Esophagus squamous epithelium (tissue), 5 donors: ENCODE measurements at places on chromosomes 4 and X. TPM values are rescaled to one million over a fixed set of nuclear protein-coding genes. Genes with fewer than 3 reads are reported as not detected.

DNA sequence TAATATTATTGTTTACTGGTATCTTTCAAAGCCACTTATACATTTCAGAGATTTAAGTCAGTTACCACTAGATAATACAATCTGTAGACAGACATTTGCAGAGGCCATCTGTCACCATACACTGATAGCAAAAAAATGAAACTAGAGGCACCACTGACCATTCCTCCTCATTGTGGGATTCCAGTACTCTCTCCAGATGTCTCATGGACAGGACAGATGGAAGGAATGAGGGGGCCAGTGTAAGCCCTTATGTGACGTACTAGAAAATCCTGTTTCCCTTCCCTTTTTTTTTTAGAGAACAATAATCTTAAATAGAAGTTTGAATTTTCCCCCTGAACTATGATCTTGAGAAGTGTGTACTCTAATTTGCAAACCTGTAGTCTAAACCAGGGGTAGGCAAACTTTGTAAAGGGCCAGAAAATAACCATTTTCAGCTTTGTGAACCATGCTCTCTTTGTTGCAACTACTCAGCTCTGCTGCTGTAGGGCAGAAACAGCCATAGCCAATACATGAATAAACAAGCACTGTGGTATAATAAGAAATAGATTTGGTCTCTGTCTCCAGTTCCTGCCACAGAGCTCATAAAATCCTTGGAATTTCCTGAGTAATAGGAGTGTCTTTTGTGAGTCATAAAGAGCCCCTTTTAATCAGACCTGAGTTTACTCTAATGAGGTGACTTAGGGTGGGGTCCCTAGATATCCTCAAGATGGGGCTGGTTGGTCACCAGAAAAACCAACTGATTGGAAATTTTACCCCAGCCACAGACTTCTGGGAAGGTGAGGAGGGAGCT lies 90.4 kb downstream of the MOSPD2 start:
- H3K4me1 ChIP-seq, result no peaks in the 10 kb centered on the region
- no peak overlapping the region for H3K27ac ChIP-seq
- no peak for DNase-seq
- H3K27me3 ChIP-seq, result no peaks in the 10 kb centered on the region
- no peaks in the 10 kb centered on the region for H3K36me3 ChIP-seq
- H3K4me3 ChIP-seq, result no peak overlapping the region

- no peak overlapping the region for H3K4me3 ChIP-seq
- H3K36me3 ChIP-seq, result no peaks in the 10 kb centered on the region
- no peaks in the 10 kb centered on the region for H3K27me3 ChIP-seq
- no peaks in the 10 kb centered on the region for H3K4me1 ChIP-seq
Observed at GRCh38 chr4:5460106-5460801, 248.1 kb downstream of the EVC2 start.

- no peaks in the 10 kb centered on the region for H3K27me3 ChIP-seq
- H3K4me1 ChIP-seq, result peaks cover 19% of the 10 kb centered on the region
- H3K27ac ChIP-seq, result no peak overlapping the region
- DNase-seq, result no peak
- H3K36me3 ChIP-seq, result no peaks in the 10 kb centered on the region
Observed at GRCh38 chr4:8312976-8313375, 43.4 kb downstream of the HTRA3 start.

- H3K4me3 ChIP-seq, result no peak overlapping the region
- no peaks in the 10 kb centered on the region for H3K27me3 ChIP-seq
- H3K4me1 ChIP-seq, result no peaks in the 10 kb centered on the region
Observed at GRCh38 chr4:100880011-100880410, 362.2 kb upstream of the EMCN start.

DNA sequence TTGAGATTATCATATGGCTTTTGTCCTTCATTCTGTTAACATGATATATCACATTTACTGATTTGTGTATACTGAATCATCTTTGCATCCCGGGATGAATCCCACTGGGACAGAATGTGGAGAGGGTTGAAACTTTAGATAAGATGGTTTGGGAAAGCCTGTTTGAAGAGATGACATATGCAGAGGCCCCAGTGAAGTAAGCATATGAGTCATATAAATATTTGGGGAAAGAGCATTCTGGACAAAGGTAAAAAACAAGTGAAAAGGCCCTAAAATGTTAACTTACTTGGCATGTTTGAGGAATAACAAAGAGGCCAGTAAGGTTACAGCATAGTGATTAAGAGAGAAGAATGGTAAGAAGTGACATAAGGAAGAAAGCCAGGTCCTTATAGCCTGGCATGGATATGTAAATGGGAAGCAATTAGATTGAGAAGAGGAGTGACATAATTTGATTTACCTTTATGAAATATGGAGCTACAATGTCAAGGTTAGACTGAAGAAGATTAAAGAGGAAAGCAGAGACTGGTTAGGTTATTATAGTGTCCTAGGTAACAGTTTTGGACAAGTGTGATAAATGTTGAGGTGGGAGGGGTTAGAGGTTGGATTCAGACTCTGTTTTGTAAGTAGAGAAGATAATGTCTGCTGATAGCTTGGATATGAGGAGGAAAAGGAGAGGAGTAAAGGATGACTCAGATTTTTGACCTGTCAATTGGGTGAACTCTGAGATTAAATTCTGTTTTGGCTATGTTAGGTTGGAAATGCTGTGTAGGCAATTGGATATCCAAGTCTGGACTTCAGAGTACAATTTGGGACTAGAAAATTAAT lies 54.6 kb upstream of the DRP2 start:
- no peaks in the 10 kb centered on the region for H3K27me3 ChIP-seq
- no peak overlapping the region for H3K27ac ChIP-seq
- no peak overlapping the region for H3K4me3 ChIP-seq

DNA sequence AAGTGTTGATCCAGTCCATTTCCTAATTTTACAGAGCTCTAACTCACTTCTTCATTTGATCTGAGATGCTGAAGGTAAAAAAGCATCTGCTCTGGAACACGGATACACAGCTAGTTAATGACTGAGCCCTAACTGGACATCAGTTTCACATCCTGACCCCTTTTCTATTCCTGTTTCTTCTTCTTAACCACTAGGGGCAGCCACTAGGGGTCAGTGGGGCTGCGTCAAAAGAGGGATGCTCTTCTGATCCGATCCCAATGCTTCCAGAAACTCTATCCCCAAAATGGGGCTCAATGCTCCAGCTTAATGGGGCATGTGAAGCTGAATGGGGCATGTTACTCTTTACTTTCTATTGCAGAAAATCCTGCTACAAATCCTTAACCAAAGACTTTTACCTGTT lies 33.4 kb upstream of the PHKA2 start:
- DNase-seq, result no peak
- no peaks in the 10 kb centered on the region for H3K4me1 ChIP-seq
- no peak overlapping the region for H3K27ac ChIP-seq
- no peaks in the 10 kb centered on the region for H3K27me3 ChIP-seq
- no peaks in the 10 kb centered on the region for H3K36me3 ChIP-seq

GRCh38 chrX:47697181-47697580 lies 38.2 kb upstream of the UXT start:
- no peak for DNase-seq
- peaks cover 4% of the 10 kb centered on the region for H3K27me3 ChIP-seq
- H3K36me3 ChIP-seq, result no peaks in the 10 kb centered on the region
- no peak overlapping the region for H3K27ac ChIP-seq
- H3K4me1 ChIP-seq, result no peaks in the 10 kb centered on the region
- no peak overlapping the region for H3K4me3 ChIP-seq

GRCh38 chr4:130186931-130187330 lies 1091.0 kb downstream of the C4orf33 start:
- H3K4me1 ChIP-seq, result no peaks in the 10 kb centered on the region
- DNase-seq, result no peak
- no peaks in the 10 kb centered on the region for H3K36me3 ChIP-seq
- no peaks in the 10 kb centered on the region for H3K27me3 ChIP-seq
- no peak overlapping the region for H3K27ac ChIP-seq

DNA sequence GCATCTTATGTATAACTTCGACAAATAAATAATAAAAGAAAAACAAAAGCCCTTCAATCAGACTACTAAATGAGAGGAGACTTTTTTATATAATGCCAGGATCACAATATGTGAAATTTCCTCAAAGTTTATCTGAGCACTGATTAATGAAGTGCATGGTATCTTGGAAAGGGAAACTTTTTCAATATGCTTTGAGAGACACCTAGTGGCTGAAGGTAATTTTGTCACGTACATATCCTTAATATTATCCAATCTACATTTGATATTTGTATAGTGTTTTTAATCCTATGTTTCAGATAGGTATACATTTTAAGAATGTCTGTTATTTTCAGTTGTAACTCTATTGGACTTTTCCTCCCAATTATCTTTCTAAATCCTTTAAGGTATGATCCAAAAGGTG lies 146.8 kb downstream of the KLHL4 start:
- no peaks in the 10 kb centered on the region for H3K36me3 ChIP-seq
- no peaks in the 10 kb centered on the region for H3K4me1 ChIP-seq
- no peak overlapping the region for H3K27ac ChIP-seq

DNA sequence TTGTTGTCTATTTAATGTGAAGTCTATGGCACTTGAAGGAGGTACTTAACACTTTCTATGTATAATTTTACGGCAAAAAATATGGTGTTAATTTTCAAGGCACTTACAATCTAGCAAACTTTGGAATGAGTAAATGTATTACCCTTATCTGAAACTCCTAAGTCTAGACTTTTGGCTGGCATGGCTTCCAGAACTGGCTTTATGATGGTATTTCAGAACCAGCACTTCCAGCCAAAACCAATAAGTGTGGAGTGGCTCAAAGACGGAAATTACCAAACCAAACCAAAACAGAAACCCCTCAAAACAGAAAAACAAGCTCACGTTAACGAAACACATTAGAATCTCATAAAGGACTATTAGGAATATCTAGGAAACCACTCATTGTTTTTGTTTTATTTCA lies 205.6 kb upstream of the HAND2 start:
- DNase-seq, result no peak
- no peaks in the 10 kb centered on the region for H3K4me1 ChIP-seq
- no peak overlapping the region for H3K4me3 ChIP-seq
- no peaks in the 10 kb centered on the region for H3K36me3 ChIP-seq
- H3K27ac ChIP-seq, result no peak overlapping the region
- no peaks in the 10 kb centered on the region for H3K27me3 ChIP-seq

- DNase-seq, result no peak
- H3K4me3 ChIP-seq, result no peak overlapping the region
- H3K36me3 ChIP-seq, result no peaks in the 10 kb centered on the region
- H3K4me1 ChIP-seq, result no peaks in the 10 kb centered on the region
- H3K27ac ChIP-seq, result no peak overlapping the region
Observed at GRCh38 chr4:136227315-136227714, 1305.0 kb downstream of the PCDH18 start.

DNA sequence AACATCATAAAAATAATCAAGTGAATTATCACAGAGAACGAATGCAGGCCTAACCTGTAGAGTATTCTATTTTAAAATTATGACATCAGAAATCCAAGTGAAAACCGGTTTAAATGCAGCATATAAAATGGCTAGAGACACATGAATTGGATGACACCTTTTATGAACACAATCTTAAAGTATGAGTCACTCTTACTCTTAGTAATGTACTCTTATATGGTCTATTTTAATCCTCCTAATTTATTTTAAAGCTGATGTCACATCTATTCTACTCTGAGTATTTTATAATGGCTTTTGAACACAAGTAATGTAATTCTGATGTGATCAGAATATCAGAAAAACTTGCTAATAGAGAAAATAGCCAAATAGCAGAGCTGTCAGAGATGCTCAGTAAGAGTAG lies 161.4 kb upstream of the RADX start:
- DNase-seq, result no peak
- no peaks in the 10 kb centered on the region for H3K4me1 ChIP-seq
- H3K27ac ChIP-seq, result no peak overlapping the region
- H3K4me3 ChIP-seq, result no peak overlapping the region

The MAP7D3 gene
- 5.8 TPM for total RNA-seq

The UNC5C gene
- 0.11 TPM for total RNA-seq

The CNGA1 gene
- total RNA-seq, result 2.6 TPM

The MXRA5 gene
- total RNA-seq, result 8.3 TPM
